Activated naive CD8-positive, alpha-beta T cell treated with anti-CD3 and anti-CD28 coated beads, Interleukin-2, amount 50 U/mL, for 24 hours (primary cell): ENCODE measurements at places on chromosomes 5 and 9.

DNA sequence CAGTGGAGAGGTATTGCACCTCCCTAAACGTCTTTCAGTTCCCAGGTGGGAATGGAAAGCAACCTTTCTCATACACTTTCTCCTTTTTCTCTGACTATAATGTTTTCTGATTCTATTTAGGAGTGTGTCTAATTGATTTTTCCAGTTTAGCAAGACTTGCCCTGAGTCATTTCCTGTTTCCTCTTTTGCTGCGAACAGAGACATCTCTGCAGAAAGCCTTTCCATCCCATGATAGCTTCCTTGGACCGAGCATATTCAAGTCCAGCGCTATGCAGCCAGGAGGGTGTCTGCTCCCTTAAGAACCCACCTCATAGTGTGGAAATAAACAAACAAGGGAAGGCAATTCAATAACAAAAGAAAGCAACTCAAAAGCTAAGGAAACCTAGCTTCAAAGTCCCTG is 60.0 kb upstream of the CDH6 start:
- DNase-seq: no peak

DNA sequence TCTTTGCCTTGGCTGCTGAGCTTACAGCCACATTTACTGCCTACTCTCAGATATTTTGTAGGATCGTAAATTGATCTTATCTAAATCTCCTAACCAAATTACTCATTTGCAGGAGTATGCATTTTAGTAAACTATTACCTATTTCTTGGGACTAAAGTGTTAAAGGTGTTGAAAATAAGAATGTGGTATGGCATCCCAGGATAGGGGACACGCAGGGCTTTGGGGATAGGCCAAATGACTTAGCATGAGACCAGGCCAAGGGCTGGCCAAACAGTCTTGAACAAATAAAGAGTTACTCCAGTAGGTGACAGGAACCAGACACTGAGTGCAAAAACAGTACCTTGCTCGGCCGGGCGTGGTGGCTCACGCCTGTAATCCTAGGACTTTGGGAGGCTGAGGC is 25.1 kb downstream of the TBC1D2 start:
- no peak for DNase-seq

GRCh38 chr5:149018909-149019443 is 43.9 kb downstream of the SH3TC2 start:
- DNase-seq: no peak

- DNase-seq: no peak
Measured at GRCh38 chr5:175107028-175107588, 336.9 kb downstream of the DRD1 start.

DNA sequence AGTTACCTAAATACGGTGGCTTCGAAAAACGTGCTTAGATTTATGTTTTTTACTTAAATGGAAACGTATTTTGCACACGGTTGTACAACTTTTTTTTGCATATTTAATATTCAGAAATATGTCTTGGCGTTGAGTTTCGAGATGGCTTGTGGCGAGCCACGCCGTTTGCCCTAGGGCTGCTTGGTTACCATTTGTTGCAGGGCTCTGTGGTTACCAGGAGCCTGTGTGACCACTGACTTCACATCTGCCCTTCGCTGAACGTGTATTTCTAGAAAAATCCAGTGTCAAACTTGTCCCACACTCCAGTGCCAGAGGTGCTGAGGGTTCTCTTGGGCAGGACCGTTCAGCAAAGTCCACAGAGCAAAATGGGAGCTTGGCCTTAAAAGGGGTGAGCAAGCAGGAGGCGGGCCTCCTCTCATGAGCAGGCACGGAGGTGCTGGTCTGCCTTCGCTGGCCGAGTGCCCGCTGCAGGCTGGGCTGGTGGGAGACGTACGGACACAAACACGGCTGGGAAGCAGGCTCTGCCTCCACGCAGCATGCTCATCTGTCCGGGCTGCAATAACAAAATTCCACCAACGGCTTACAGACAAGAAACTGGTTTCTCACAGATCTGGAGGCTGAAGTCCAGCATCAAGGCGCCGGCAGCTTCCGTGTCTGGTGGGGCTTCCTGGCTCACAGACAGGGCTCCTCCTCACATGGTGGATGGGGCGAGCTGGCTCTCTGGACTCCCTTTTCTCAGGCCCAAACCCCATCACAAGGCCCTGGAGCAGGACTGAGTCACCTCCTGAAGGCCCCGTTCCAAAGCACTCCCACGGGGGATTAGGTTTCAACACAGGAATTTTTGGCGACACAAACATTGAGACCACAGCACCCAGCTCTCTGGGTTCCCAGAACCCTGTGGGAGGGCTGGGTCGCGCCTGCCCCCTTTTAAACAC is 5.4 kb downstream of the MRPL36 start:
- DNase-seq: no peak

- DNase-seq: no peak
Measured at GRCh38 chr5:152884006-152884405, 478.9 kb upstream of the NMUR2 start.

DNA sequence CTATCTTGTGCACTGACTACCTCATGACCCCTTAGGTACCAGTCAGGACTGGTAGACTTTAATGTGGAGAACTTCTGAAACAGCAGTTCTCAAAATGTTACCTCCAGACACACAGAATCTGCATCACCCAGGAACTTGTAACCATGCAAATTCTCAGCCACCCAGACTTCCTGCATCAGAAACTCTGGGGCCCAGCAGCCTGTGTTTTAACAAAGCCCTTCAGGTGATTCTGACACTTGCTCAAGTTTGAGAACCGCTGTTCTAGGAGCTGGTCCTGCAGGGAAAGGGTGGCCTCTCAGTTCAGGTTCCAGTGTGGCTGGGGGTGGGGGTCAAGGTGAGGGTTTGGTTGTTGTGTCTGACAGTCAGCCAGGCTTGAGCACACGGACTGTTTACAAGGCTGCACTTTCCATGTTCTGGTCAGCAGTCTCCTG is 28.4 kb downstream of the ZFP62 start:
- peak; percentile 24 for DNase-seq

DNA sequence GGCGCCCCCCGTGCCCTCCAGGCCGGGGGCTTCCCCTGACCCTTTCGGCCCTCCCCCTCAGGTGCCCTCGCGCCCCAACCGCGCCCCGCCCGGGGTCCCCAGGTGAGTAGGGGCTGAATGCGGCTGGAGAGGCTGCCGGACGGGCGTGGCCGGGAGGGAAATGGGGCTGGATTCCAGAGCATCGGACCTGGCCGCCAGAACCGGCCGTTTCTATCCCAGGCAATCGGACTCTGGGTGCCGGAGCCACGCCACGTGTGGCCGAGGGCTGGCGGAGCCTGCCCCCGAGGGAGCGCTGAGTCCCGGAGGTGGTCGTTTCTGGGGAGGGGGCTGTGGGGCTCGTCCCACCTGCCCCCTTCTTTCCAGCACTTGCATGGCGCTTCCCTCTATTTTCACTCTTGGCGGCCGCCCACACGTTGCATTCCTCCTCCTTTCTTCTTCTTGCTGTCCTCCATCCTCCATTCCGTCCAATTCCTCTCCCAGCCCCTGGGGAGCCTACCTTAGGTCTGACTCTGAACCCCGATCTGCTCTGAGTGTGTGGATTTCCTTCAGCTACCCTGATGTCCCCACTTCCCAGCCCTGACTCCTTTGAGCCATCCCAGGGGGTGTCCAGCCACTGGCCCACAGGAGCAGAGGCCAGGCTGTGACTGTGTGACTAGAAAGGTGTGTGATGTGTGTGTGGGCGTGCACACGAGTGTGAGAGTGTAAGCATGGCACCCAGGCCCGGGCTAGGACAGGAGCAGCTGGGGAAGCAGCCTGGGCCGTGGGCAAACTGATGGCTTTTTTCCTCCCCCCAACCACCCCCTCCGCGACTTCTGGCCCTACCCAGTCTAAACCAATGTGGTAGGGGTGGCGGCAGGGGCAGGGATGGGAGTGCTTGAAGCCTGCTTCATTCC is 24.7 kb downstream of the GOLGA2 start:
- no peak for DNase-seq

DNA sequence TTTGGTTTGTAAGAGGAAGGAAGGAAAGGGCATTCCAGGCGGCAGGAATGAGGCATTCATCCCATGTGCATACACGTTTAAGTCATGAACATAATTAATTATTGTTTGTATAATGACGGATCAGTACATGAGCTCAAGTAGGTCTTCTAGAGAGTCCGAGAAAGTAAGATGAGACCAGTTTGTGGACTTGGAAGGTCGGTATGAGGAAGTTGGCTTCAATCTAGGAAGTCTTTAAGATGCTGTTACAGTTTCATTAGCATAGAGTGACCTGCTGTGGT is 2.1 kb downstream of the GTF3C4 start:
- no peak for DNase-seq

GRCh38 chr5:170261528-170262043 is 28.8 kb downstream of the C5orf58 start:
- DNase-seq: no peak

DNA sequence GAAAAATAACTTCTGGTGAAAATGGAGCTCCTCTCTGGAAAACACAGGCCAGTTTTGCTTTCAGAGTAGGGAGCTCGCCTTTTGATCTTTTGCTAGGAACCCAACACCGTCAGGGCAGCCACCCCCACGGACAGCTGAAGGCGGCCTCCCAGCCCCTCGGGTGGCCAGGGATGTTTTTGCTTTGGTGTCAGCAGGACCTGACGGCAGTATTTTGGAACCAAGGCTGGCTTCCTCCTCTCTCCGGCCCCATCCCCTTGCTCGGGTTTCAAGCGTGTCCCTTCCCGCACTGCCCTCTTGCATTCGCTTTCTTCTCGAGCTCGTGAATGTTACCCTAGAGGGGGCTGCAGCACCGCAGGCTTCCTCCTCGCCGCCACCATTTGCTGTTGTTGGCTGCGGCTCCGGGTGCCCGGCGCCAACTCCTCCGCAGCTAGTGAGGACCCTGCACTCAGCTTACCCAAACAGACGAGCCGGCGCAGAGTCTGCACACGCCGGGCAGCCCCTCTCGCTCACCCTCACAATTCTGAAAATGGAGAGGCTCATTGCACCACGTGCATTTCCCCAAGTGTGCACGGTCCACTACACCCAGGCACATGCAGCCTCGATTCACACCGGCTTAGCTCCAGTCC is 35.5 kb upstream of the ADAMTSL1 start:
- no peak for DNase-seq

DNA sequence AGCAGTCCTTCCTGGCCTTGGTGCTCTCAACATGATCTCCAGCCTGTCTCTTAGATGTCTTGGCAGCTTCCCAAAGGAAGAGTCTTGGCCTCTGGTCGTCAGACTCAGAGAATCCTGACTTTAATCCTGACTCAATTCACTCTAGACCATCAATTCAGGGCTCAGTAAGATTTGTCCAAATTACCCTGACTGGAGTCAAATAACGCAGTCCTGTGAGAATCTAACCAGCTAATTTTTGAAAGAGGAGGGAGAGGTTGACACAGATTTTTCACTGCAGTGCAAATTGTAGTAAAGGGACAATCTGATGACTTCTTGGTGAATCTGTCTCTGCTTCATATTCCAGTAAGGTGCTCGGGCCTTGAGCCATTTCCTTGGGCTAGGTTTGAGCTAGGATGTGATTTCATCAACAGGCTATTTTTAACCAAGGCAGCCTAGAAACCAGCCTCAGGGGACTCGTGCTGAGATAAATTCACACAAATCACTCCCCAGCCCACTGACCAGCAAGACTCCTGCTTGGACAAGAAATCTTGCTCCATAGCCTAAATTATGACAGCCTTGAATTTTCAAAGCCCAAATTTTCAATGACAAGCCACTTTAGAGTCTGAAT is 257.4 kb downstream of the ENC1 start:
- no peak for DNase-seq

DNA sequence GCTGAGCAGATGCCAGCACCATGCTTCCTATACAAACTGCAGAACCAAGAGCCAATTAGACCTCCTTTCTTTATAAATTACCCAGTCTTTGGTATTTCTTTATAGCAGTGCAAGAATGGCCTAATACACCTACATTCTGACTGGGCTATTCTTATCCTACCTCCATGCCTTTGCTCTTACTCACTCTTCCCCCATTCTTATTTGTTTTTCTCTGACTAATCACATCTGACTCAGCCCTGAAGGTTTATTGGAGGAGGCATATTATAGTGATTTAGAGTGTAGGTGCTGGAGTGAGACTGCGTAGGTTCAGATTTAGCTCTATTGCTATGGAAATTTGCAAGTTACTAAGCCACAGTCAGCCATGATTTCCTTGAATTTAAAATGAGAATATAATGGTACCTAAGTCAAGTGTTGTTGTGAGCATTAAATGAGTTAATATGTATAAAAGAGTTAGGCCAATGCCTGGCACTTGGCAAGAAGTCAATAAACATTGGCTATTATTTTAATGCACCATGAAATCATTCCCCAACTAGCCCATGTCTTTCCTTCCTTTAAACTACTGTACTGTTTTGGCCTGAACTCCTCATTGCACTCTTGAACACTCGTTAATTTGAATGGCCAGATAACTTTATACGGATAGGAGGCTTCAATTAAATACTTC is 531.2 kb upstream of the ZNF608 start:
- no peak for DNase-seq

DNA sequence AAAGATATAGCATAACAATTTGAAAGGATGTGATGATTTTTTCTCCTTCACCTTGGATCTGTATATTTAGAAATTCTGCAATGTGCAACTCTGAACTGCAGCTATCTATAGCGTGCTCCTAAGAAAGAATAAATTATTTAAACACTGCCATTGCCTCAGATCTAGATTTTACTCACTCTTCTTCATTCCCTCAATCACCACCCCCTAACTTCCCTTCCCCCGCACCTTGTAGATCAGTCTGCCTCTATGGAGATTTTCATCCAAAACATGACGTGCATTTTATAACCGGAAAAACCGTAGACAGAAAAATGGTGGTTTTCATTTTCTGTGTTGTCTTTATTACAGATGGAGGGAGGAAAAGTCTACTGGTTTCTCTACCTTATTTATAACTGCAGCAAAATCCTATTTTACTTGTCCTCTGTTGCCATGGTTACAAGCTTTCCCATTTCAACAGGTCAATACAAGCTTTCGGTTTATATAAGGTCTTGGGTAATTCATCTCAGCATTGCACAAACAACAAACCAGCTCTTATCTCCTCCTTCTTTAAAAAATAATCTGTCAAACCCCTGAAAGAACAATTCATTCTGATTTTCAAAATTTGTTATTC is 480.0 kb downstream of the TAF11L14 start:
- no peak for DNase-seq

DNA sequence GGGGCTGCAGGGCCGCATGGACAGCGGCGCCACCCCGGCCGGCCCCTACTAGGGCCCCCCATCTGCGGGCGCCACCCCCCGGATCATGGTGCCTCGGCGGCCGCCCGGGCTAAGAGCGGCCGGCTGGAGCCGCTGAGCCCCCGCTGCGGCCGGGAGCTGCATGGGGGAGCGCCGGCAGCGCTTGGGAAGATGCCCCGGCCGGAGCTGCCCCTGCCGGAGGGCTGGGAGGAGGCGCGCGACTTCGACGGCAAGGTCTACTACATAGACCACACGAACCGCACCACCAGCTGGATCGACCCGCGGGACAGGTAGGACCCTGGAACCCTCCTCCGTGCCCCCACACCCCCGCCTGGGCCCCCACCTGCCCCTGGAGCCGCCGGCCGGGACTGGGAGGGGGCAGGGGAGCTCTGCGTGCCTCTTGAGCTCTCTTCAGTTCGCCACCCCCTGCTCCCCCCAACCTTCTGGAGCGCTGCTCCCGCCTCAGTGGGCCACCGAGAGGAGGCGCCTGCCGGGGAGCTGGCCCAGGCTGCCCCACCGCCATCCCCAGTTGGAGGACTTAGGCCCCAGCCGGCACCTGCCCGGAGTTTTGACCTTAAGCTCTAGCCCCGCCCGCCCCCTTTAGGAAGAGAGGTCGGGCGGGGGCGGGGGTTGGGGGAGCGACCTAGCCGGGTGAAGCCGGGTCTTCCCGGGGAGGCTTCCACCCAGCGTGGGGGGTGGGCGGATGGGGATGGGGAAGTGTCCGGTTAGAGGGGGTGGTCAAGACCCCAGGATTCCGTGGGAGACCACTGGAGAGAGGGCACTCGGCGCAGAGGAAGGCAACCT is 730 bp downstream of the WWC1 start:
- no peak for DNase-seq

- DNase-seq: no peak
Measured at GRCh38 chr5:57435701-57436134, 46.9 kb downstream of the ACTBL2 start.
